ENCODE measurements at places on chromosomes 12 and 14.

- DNase-seq: no peak
Observed at GRCh38 chr12:49933796-49934195, 16.7 kb upstream of the AQP2 start.

GRCh38 chr14:104530646-104531045 lies 48.9 kb upstream of the C14orf180 start:
- DNase-seq: no peak

- no peak for DNase-seq
Observed at GRCh38 chr12:89085421-89085820, 266.9 kb downstream of the DUSP6 start.

DNA sequence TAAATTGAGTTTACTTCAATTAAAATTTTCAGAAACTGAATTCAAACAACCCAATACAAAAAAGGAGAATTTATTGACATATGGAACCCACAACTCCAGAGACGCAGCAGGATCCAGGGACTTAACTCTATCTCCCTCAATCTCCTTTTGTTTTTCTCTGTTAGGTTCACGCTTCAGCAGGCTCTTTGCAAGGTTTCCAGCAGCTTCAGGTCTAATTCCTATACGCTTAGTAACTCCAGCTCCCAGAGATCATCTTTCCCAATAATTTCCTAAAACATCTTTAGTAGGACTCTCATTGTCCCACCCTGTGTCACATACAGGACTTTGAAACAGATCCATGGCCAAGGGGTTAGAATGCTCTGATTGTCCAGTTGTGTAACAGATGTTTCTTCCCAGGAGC lies 175.2 kb downstream of the RMST start:
- DNase-seq: no peak

DNA sequence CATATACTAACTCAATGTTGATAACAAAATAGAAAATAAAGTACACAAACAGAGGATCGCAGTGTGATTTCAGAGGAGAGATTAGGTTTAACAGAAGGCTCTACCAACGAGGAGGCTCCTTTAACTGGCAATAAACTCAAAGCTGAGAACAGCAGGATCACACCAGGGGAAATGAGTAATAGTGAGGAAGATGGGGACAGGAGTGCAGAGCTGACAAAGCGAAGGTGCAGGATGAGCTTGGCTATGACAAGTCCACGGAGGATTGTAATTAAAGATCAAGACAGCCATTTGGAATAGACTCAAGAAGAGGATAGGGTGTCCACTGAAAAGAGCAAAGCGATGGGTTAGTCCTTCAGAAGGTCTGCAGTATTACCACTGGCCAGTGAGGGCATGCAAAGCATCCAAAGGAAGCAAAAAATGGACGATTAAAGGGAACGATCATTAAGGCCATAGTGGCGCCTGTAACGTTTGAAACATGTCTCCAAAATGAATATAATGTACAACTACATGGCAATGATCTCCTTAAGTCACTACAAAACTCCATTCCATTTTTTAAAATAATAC lies 85.3 kb downstream of the GRIN2B start:
- no peak for DNase-seq

GRCh38 chr14:56581041-56581727 lies 1.6 kb downstream of the TMEM260 start:
- DNase-seq: no peak

- no peak for DNase-seq
Observed at GRCh38 chr12:1947081-1947480, 28.6 kb upstream of the CACNA2D4 start.

- DNase-seq: no peak
Observed at GRCh38 chr14:24612196-24612595, 2.7 kb upstream of the GZMH start.

- no peak for DNase-seq
Observed at GRCh38 chr12:58470266-58471010, 449.9 kb downstream of the LRIG3 start.

- no peak for DNase-seq
Observed at GRCh38 chr14:91371011-91371989, 46.3 kb downstream of the CCDC88C start.

- DNase-seq: no peak
Observed at GRCh38 chr12:131608740-131609690, 101.9 kb upstream of the SFSWAP start.

DNA sequence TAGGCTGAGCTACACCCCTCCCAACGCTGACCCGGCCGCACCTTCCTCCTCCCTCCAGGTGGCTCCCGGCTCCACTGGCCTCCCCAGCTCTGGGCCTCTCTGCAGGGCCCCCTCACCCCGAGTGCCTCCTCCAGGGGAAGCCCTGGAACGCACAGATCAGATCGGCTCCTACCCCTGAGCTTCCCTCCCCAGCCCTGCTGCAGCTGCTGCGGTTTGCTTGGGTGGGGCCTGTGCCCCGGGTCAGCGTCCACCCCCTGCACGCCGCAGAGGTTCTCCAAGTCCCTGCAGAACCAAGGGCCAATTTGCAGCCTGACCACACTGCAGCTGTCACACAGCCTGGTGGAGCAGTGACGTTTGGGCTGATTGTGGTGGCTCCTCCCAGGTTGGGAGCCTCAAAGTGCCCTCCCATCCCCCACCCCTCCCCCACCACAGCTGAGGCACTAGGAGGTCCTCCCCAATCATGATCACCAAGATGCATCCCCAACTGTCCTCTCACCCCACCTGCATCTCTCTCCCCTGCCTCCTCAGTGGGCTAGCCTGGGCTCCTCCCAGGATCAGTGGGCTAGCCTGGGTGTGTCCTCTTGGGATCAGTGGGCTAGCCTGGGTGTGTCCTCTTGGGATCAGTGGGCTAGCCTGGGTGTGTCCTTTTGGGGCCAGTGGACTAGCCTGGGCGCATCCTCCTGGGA lies 12.8 kb upstream of the FBRSL1 start:
- no peak for DNase-seq

- DNase-seq: no peak
Observed at GRCh38 chr12:115983226-115983798, 294.2 kb downstream of the MED13L start.

GRCh38 chr12:12219664-12220063 lies 47.2 kb downstream of the LRP6 start:
- no peak for DNase-seq

DNA sequence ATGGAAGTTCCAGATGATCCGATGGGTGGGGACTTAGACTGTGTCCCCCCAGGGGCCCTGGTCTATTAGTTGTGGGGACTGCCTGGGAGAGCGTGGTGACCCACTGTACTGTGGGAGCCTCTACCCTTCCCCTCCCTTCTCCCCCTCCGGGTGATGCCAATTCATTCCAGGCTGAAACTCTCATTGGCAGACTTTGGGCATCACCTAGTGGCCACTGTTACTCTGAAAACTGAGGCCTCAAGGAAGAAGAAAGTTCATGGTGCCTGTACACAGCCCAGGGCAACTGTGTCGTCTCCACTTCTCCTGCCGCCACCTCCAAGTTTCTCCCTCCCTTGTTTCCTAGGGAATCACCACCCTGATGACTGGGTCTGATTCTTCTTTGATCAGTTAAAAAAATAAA lies 173.6 kb upstream of the ALG10B start:
- DNase-seq: no peak

DNA sequence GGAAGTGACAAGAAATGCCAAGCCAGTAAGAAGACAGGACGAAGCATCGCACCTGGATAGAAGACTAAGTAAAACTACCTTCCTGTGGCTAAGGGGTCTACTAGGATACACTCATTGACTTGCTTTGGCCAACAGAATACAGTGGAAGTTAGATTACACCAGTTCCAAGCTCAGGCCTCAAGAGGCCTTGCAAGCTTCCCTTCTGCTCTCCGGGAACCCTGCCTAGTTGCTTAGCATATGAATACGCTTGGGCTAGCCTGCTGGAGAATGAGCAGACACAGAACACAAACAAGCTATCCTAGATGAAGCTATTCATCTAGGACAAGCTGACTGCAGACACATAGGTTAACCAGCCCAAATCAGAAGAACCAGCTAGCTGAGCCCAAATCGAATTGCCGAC lies 97.0 kb downstream of the DPF3 start:
- no peak for DNase-seq

GRCh38 chr14:31206536-31207286 lies 882 bp downstream of the HECTD1 start:
- DNase-seq: no peak

DNA sequence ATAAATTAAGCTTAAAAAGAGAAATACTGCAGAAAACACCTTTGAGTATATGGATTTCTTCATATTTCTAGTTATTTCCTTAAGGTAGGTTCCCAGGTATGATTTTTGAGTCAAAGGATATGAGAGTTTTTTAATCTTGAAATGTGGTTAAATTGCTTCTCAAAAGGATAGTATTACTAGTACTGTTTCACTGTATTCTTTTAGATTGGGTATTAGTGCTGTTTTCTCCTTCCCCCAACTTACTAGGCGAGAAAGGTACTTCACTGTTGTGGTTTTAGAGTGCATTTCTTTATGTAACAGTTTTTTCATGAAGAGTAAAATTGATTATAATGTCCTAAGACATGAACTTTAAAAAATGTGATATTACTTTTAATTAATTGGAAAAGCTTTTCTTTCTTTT lies 13.5 kb downstream of the FRS2 start:
- DNase-seq: no peak

DNA sequence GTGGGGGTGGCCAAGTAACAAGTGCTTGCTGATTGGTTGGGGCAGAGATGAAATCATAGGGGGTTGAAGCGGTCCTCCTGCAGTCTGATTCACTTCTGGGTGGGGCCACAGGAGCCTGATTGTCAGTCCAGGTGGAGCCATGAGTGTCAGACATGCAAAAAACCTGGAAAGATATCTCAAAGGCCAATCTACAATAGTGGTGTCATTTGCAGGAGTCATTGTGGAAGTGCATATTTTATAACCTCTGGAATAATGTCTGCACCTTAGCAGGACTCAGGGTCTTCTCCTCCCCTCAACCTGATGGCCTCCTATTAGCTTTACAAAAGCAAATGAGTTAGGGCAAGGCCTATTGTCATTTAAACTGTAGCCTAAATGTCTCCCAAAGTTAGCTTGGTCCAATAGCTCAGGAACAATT lies 241.4 kb downstream of the NUAK1 start:
- DNase-seq: no peak

Data from cortex of kidney (tissue), 1 donor.